ENCODE measurements at places on chromosomes 13 and 19. TPM values are rescaled to one million over a fixed set of nuclear protein-coding genes. Genes with fewer than 3 reads are reported as not detected.

NLRP9 gene
- not detected for total RNA-seq

- DNase-seq, result no peak
These were observed 93.9 kb upstream of the TDRD3 start for GRCh38 chr13:60303166-60303565.

GRCh38 chr19:42089772-42090171, 13.8 kb downstream of the ZNF574 start:
- no peak for DNase-seq

KLK3 gene
- not detected for total RNA-seq

Measured in activated B cell treated with CpG ODN at 0.5 μM for 24 hours (primary cell).